NCI-H1930 (cell line): ENCODE measurements at places on chromosomes 2 and 18.

GRCh38 chr2:101854877-101855276, 136.9 kb upstream of the IL1R2 start:
- DNase-seq: no peak

DNA sequence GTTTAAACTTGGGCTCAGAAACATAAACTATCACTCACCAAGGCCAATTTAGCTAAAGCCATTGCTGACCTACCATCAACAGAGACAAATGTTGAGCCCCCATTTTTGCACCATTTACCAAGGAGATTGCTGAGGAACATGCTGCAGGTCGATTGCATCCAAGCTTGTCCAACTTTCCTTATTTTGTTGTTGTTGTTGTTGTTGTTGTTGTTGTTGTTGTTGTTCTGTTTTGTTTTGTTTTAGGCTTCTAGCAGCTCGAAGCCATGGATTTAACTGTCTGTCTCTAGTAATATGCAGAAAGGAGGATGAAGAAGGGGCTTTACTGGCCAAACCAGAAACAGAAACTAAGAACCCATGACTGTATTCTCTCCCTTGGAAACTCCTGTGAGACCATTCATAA, 571.5 kb downstream of the IRS1 start:
- DNase-seq: no peak

DNA sequence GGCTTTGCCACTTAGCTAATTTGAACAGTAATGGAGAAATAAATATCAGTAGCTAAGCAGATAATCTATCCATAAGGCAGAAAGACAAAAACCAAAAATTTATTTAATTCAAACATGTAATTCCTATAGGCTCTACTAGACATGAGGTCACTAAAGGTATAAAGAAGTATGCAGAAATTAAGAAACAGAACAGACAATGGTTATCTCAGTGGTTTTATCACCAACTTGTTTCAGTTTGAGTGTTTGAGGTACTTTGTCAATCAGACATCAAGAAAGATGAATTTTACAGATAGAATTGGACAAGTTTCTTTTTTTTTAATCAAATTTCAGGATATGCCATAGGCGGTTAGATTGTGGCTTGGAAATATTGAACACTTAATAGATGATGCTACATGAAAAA, 67.4 kb upstream of the ZEB2 start:
- no peak for DNase-seq

DNA sequence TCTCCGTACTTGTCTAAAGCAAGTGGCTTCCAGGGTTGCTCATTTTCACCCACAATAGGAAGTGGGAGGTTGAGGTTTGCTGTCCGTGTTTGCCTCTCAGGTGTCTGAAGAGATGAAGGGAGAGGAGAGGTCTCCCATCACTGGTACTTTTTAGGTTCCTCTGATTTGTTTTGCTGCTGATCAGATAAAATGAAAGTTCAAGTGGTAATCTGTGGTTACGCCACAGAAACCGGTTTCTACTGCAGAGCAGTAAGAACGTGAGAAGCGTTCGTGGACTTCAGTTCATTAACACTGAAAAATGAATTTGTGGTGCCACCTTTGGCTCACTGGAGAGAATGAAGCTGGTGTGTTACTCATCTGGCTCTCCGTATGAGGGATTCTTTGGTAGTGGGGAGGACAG, 118.2 kb downstream of the GBX2 start:
- DNase-seq: no peak

- DNase-seq: no peak
Measured at GRCh38 chr2:168559187-168559586, 103.1 kb downstream of the CERS6 start.

DNA sequence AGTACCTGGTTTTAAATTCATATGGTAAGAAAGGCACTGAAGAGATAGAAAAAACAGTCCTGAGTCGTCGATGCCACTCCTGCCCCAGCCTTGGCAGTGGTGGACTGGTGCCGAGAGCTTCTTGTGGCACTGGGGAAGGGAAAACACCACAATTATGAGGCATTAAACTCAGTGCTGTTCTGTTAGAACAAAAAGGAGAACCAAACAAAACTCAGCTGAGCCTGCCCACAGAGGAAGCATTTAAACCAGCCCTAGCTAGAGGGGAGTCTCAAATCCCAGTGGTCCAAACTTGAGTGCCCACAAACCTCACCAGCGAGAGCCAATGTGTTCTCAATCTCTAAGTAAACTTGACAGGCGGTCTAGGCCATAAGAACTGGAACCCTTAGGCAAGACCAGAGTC, 1254.5 kb upstream of the FAM98A start:
- DNase-seq: no peak

DNA sequence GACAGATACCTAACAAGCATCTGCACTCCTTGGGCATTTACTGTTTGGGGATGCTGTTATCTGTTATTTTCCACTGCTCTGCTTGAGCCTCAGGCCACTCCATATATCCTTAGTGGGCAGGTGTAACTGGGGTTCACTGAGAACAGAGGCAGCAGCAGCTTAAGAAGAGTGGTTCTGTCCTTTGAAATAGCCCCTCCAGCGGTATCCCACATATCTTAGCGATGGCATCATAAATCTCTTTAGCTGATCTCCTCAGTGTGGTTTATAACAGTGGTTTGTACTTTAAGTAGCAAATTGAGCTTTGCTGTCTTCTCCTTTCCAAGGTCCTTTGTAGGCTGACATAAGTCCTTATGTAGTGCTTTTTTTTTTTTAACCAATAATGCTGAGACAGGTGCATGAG, 79.7 kb upstream of the RPRM start:
- no peak for DNase-seq

GRCh38 chr2:45331410-45331786, 279.7 kb downstream of the SRBD1 start:
- no peak for DNase-seq

DNA sequence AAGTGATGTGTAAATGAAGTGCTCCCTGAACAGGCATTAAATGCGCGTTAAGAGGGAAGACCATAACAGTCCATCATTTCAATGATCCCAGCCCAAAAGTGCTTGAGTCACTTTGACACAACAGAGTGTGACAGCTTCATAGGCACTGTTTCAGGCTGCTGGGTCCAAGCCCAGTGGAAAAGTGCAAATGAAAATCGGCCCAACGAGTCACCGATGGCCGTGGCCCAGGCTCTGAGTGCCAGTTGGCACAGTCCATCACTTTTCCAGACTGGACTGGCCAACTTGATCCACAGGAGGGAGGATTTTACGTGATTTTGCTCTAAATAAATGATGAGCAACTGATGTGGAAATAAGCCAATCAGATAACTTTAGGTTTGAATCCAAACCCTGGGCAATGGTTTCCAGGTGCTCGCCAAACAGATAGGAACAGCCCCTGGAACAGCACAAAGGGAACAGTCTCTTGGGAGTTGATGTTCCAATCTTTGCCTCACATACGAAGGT, 114.0 kb downstream of the SP3 start:
- DNase-seq: no peak

DNA sequence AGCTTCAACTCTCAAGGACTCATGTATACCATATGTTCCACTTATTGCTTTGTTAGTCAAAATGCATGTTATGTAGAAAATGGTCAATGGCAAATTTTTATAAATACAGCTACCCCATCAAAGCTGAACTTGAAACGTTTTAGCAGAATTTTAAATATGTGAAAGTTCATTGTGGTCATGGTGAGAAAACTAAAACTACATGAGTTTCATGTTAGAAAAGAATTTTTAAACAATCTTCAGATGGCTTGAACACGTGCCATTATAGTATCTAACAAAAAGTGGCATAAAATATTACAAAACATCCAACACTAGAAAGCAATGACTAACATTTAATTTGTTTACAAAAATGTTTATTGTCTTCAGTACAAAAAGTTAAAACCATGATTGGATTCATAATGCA, 246.0 kb upstream of the KCNJ3 start:
- no peak for DNase-seq

DNA sequence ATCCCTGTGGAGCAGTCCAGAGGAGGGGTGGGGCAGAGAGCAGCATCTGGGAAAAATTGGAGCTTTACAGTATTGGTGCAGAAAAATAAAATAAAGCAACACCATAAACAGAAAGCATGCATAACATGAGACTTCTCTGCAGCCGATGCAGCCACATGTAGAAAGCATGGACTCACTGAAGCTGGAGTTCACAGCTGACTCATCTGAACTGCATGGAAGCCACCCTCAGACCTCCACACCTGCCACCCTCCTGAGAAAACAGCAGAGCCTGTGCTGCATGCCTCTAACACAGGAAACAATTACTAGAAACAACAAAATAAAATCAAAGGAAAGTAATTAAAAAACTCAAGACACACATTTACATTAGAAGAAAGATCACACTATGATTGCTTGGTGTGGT, 169.4 kb upstream of the ALKAL2 start:
- DNase-seq: no peak

DNA sequence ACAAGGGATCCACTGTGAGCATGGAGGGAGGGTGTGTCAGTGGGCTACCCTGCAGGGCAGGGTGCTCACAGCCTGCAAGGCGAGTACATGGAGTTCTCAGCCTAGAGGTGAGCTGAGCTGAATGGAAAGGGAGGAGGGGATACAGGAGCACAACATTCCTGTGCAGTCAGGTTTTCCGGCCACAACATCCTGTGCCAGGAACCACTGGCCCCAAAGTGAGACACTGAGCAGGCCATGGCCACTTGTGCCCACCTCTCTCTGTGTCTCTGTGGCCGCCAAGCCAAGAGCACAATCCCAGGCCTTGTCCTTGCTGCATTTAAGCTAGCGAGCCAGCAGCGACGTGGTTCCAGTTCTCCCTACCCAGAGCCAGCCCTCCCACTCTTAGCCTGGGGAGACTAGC, 6.1 kb downstream of the DOK1 start:
- no peak for DNase-seq

DNA sequence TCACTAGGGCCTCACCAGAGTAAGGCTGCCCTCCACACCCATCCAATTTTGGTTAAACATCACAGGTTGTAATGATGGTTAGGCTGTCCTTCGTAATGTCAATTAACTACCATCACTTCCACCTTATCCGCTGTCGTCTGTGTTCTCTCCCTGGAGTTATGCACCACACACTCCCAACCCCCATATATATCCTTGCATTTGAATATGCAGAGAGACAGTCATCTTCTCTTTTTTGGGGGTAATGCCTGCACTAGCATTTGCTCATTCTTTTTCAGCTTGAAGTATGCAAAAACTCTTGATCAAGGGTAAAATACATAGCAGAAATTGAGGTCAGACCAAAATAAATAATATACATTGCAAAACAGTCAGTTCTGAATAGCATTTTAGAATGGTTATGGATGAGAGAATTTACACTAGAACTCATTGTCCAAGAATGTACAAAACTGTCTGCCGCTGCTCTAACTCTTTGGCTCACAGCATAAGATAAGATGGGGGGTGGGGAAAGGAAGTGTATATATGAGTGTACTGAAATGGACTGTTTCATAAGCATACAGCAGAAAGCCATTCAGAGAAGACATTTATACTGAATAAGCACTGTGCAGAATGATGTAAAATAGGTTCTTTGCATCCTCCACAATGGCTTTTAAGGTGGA, 397.8 kb upstream of the CHST9 start:
- DNase-seq: no peak

DNA sequence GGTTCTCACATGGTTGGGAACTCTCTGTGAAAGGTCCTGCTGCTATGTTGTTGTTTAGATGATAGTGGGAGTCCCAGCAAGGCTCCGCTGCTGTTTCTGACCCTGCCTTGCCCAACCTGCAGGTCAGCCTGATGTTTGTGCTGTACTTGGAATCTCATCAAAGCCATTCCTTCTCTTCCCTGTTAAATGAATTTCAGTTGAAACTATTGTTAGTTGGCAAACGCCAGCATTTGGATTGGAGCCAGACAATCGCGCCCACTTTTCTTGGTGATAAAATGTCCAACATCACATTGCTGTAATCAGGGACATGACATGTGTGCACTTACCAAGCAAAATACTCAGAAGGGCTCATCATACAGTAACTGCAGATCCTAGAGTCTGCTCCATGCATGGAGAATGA, 12.8 kb upstream of the TWSG1 start:
- no peak for DNase-seq

DNA sequence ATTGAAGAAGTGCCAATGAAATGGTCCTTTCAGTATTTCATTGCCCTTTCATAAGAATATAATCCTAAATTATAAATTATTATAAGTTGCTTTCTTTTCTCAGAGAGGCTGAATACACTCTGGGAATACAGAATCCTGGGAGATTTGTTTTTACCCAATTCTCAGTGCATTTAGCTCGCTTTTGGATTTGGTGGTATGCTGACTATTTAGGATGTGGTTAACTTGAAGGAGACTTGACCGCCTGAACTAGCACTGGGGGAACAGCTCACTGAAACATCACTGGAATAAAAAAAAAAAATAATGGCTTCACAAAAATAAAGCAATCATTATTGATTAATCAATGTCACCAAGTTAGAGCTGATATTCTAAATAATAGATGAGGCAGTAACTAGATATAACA, 10.2 kb downstream of the TNFAIP6 start:
- no peak for DNase-seq

DNA sequence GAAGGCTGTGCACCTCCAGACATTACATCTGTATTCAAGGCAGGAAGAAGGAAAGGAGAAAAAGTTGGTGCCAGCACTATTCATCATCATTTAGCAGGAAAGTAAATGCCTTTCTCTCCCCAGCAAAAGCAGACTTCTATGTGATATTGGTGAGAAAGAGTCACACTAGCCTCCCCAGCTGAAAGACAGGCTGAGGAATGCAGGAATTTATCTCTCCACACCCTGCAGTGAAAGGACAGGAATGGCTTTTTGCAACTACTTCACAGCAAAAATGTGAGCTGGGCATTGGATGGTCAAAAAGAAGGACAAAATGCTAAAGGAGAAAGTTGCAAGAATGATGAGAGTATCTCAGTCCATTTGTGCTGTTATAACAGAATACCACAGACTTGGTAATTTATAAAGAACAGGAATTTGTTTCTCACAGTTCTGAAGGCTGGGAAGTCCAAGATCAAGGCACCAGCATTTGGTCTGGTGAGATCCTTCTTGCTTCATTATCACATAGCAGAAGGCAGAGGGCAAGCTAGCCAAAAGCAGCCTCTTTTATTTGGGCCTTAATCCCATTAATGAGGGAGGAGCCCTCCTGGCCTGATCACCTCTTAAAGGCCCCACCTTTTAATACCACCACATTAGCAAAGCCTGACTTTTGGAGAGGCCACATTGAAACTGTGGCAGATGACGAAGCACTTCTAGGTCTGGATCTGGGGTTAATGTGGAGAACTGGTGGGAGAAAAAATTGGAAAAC, 388.1 kb upstream of the SLC14A2 start:
- DNase-seq: no peak

DNA sequence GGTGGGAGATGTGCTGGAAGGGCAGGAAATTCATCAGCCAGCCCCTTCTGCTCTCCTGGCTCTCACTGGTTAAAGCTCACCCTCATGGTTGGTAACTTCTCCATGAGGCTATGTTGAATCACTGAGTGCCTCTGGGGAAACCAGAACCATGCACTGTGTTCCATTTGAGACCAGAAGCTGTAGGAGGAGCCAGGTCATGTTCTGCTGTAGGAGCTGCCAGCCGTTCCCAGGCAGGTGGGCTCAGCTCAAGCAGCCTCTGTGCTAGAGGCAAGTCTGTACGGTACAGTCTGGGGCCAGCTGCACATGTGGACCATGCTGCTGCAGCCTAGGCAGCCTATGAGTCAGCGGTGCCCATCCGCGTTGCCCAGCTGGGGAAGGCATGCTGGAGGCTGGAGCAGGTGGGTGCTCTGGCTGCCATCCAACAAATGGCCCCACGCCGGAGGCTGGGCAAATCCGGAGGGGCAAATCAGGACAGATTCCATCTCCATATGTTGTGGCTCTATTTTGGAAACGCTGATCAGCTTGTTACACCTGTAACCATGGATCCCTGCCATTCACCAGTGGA, 22.0 kb upstream of the KCNF1 start:
- no peak for DNase-seq

- no peak for DNase-seq
Measured at GRCh38 chr2:215374002-215374401, 61.9 kb downstream of the FN1 start.

- DNase-seq: no peak
Measured at GRCh38 chr18:8842506-8842905, 137.2 kb downstream of the MTCL1 start.
